ENCODE measurements at places on chromosomes 7 and 10. TPM values are rescaled to one million over a fixed set of nuclear protein-coding genes. Genes with fewer than 3 reads are reported as not detected.

ATP6V1F gene
- 127 TPM for total RNA-seq

DNA sequence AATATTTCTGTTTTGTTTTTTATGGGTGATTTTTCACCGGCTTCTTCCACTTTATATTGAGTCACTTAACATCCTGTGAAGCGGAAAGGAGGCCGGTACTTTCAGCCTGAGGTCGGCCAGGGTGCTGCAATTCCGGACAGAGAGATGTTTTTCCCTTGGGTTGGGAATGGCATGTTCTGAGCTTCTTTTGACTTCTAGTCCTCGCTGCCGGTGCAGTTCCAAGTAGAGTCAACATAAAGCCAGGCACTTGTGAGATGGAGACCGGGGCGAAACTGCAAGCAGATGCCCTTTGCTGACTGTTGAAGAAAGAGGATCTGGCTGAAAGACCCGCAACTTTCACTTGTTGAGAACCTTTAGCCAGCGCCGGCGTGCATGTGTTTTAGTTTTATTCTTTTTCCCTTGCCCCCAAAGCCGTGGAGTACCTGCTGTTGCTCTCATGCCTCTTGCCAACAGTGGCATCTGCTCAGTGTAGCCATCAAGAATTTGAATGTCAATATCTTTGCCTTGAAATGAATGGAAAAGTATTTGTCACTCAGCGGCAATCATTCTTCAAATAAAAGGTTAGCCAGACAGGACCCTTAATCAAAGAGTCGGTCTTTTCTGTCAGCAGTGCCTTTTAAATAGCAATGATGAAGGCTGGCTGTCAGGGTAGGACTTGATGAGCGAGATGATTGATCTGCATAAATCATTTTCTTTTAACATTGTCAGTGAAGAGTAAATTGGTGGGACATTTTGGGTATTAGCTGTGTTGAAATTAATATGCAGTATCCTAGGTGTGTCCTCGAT is 351.2 kb downstream of the LRMDA start:
- H3K27ac ChIP-seq = no peak overlapping the region
- no peaks in the 10 kb centered on the region for H3K36me3 ChIP-seq
- DNase-seq = no peak
- no peaks in the 10 kb centered on the region for H3K4me1 ChIP-seq
- H3K27me3 ChIP-seq = peaks cover 15% of the 10 kb centered on the region

DNA sequence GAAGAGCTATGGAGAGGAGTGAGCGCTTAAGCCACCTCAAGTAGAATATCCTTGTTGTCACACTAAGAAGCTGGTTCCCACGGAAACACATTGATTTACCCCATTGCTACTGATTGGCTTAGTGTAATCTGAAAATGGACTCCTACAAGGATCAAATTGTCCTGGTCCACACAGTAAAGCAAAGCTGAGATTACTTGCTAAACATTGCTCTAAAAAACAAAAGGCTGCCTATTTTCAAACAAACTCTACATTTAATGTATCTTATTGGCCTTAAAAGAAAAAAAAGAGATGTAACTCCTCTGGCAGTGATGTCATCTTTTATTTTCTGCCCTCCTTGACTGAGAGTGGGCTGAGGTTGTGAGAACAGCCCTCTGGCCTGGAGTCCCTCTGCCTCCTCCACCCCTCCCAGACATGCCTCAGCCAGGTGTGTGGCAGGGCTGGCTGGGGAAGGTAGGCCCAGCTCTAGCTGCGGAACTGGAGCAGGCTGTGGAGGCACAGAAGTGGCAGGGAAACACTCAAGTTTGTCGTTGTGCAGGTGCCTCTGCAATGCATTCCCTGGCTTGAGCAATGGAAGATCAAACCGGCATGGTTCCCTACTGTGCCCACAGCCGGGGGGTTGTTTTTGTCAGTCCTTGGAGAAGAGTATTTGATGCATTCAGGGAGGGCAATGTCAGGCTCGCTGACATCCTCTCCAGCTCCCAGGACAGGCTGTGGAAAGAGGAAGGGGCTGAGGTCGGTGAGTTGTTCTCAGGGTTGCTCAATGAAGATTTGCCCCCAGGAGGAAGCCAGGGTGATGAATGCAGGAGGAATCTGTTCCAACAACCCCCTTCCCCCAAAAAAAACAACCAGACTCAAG is 9.1 kb downstream of the KLF6 start:
- peak overlapping the region; percentile 28 for H3K4me3 ChIP-seq
- peaks cover 54% of the 10 kb centered on the region for H3K4me1 ChIP-seq
- H3K27ac ChIP-seq = peak overlapping the region; percentile 59

GRCh38 chr7:49320083-49320482 is 395.7 kb downstream of the CDC14C start:
- no peak overlapping the region for H3K27ac ChIP-seq
- no peak overlapping the region for H3K4me3 ChIP-seq
- no peaks in the 10 kb centered on the region for H3K4me1 ChIP-seq
- no peak for DNase-seq
- no peaks in the 10 kb centered on the region for H3K36me3 ChIP-seq
- H3K27me3 ChIP-seq = no peaks in the 10 kb centered on the region

DNA sequence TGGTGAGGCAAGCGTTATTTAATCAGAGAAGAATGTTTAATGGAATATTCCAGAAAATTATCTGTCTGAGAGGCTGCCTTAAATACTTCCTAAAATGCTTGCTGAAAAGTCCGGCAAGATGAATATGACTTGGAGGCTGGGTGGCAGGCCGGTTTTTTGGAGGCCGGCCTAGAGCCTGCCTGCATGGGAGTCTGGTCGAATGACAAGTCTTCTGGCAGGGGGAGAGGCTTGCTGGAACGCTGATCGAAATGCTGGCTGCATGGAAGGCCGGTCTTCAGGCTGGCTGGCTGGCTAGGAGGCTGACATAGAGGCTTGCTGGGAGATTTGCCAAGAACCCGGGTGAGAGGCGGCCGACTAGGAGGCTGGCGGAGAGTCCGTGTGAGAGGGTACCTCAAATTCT is 135.7 kb downstream of the OR13A1 start:
- peaks cover 3% of the 10 kb centered on the region for H3K4me1 ChIP-seq
- no peak overlapping the region for H3K27ac ChIP-seq
- DNase-seq = no peak

SLC25A40 gene
- total RNA-seq = 42.1 TPM

GALNT17 gene
- not detected for total RNA-seq

DLX6 gene
- total RNA-seq = not detected

- peaks cover 6% of the 10 kb centered on the region for H3K27me3 ChIP-seq
- DNase-seq = no peak
- no peak overlapping the region for H3K4me3 ChIP-seq
- no peaks in the 10 kb centered on the region for H3K4me1 ChIP-seq
- no peaks in the 10 kb centered on the region for H3K36me3 ChIP-seq
Measured at GRCh38 chr7:118094044-118094443, 89.9 kb upstream of the LSM8 start.

DNA sequence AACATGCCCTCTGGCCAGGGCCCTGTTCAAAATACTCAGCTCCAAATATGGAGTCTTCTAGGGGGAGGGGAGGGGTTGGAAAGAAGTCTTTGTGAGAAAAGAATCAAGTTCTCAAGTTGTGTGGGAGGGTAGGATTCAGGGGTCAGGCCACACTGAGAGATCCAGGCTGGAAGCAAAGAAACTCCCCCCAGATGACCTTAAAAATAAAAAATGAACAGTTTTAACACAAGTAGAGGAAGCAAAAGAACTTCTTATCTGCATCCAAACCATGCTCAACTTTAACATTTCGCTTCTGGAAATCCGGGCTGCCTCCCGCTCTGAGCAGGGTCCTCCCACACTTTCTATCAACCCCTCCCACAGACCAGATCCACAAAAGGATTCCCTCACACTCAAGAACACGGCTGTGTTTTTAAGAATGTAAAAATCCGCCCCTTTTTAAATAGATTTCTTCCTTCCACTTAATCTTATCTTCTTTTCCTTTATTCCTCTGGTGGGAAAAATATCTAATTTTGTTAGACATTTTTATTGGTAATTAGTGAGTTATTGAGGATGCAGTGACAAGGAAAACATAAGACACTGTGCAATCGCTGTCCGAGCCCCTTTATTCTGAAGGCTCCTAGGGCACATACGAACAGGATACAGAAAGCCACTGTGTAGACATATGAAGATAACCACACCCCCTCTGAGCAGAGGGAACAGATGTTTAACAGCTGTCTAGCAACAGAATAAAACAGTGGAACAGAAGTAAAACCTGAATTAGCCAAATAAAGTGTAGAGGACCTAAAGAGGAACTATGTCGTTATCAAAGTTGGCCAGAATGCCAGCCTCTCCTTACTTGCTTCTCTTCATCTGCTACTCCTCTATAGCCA is 43.8 kb downstream of the CYTH3 start:
- H3K27ac ChIP-seq = no peak overlapping the region
- no peak for DNase-seq
- H3K36me3 ChIP-seq = no peaks in the 10 kb centered on the region

DNA sequence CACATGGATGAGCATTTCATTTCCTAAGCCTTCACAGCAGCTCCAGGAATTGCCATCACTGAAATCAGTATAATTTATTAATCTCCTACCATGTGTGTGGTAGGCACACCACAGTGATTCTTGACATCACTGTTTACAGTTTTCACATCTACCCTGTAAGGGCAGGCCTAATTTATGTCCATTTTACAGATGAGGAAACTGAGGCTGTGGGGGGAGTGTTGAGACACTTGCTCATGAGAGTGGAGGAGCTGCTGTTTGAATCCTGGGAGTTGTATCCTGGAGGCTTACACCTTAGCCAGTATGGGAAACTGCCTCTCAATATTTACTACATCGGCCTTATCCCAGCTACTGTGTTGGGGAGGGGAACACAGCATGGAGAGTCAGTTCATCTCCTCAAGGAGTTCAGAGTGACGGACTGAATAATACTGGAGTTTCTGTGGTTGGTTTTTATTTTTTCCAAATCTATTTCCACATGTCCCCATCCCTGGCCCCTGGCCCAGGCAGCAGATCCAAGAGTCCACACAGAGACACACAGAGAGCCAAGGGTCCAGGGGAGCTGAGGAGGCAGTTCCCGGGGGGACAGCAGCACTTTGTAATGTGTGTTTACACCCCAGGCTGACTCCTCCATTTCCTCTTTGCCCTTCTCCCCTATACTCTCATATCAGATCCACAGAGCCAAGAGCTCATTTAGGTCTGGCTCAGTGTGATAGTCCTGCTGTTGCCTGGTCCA is 13.2 kb downstream of the UBTD1 start:
- peaks cover 14% of the 10 kb centered on the region for H3K27me3 ChIP-seq
- no peak for DNase-seq
- H3K4me3 ChIP-seq = no peak overlapping the region
- H3K4me1 ChIP-seq = no peaks in the 10 kb centered on the region
- H3K27ac ChIP-seq = no peak overlapping the region
- no peaks in the 10 kb centered on the region for H3K36me3 ChIP-seq

- H3K27me3 ChIP-seq = no peaks in the 10 kb centered on the region
- no peak overlapping the region for H3K27ac ChIP-seq
- no peak overlapping the region for H3K4me3 ChIP-seq
- no peaks in the 10 kb centered on the region for H3K4me1 ChIP-seq
- no peaks in the 10 kb centered on the region for H3K36me3 ChIP-seq
Measured at GRCh38 chr10:20185116-20185515, 368.9 kb downstream of the PLXDC2 start.

ZNF804B gene
- not detected for total RNA-seq

- H3K27ac ChIP-seq = no peak overlapping the region
- no peaks in the 10 kb centered on the region for H3K4me1 ChIP-seq
- no peaks in the 10 kb centered on the region for H3K27me3 ChIP-seq
- H3K36me3 ChIP-seq = no peaks in the 10 kb centered on the region
Measured at GRCh38 chr7:14606101-14606500, 296.4 kb downstream of the DGKB start.

DNA sequence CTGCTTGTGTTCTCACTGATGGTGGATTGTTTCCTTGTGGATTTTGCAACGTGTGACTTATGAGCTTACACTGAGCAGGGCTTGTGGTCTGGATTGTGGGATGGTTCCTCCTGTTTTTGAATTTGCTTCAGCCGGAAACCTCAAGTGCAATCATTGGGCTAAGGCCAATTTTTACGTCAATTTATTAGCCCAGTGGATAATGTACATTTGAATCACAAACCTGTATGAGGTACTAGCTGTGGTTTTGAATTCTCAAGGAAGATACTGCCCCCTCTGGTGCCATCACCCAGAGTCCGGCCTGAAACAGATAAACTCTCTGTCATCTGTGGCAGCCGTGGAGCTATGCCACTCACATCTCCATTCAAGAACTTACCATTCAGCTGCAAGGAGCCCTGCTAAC is 7.3 kb upstream of the ZNF777 start:
- no peak for DNase-seq
- no peak overlapping the region for H3K27ac ChIP-seq
- peaks cover 29% of the 10 kb centered on the region for H3K36me3 ChIP-seq
- no peaks in the 10 kb centered on the region for H3K4me1 ChIP-seq
- H3K4me3 ChIP-seq = no peak overlapping the region

ZNF518A gene
- total RNA-seq = 17.3 TPM

AIFM2 gene
- 13.8 TPM for total RNA-seq

- no peak for DNase-seq
- H3K4me3 ChIP-seq = no peak overlapping the region
- H3K27ac ChIP-seq = no peak overlapping the region
- H3K4me1 ChIP-seq = no peaks in the 10 kb centered on the region
- no peaks in the 10 kb centered on the region for H3K27me3 ChIP-seq
Measured at GRCh38 chr10:35754519-35754918, 112.4 kb upstream of the FZD8 start.

DNA sequence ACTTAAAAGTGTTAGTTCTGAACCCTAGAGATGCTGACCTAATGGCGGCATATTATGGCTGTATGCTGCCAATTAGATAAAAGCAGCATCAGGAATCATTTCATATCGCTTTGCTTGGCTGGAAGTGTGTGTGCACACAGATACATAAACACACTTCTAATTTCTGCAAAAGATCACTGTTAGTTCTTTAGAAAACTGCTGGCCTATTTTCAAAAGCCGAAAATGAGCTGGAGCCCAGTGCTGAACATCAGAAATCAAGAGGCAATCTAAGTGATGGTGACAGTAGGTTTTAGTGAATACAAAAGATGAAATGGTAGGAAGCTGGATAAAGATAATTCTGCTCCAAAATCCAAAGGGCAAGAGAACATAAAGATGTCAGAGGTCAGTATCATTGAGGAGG is 745.8 kb upstream of the LRRTM3 start:
- no peaks in the 10 kb centered on the region for H3K4me1 ChIP-seq
- H3K36me3 ChIP-seq = no peaks in the 10 kb centered on the region
- H3K27ac ChIP-seq = no peak overlapping the region
- H3K4me3 ChIP-seq = no peak overlapping the region
- no peaks in the 10 kb centered on the region for H3K27me3 ChIP-seq

CYP3A7 gene
- not detected for total RNA-seq

- DNase-seq = no peak
- H3K27me3 ChIP-seq = peaks cover 29% of the 10 kb centered on the region
- no peak overlapping the region for H3K27ac ChIP-seq
Measured at GRCh38 chr7:17638727-17639126, 301.6 kb downstream of the SNX13 start.

DNA sequence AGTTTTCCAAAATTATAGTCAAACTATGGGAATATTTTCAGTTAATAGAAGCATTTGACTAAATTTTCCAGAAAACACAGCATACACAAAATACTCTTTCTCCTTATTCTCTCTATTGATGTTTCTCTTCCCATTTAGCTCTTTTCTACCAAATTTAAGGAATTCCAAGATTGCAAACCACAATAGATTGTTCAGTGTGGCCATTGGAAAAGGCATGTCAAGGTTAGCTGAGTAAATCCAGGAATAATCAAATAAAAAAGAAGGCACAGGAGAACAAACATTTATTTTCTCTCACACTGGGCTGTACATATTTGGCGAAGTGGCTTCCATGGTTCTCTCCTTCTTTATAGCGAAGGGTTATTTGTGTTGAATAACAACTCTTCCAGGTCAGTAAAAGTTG is 117.3 kb downstream of the THSD7A start:
- no peaks in the 10 kb centered on the region for H3K27me3 ChIP-seq
- H3K4me3 ChIP-seq = no peak overlapping the region
- no peak for DNase-seq
- H3K4me1 ChIP-seq = no peaks in the 10 kb centered on the region

HTR5A gene
- not detected for total RNA-seq
